ENCODE measurements at places on chromosomes 4 and X. TPM values are rescaled to one million over a fixed set of nuclear protein-coding genes. Genes with fewer than 3 reads are reported as not detected.

The ITIH6 gene
- total RNA-seq, result not detected

- DNase-seq, result no peak
These were observed 54.6 kb downstream of the GAB1 start for GRCh38 chr4:143391261-143391660.

GRCh38 chrX:134202561-134202960, 34.4 kb upstream of the CCDC160 start:
- DNase-seq, result no peak

The PFKFB1 gene
- total RNA-seq, result 0.13 TPM

The VCX2 gene
- total RNA-seq, result not detected

DNA sequence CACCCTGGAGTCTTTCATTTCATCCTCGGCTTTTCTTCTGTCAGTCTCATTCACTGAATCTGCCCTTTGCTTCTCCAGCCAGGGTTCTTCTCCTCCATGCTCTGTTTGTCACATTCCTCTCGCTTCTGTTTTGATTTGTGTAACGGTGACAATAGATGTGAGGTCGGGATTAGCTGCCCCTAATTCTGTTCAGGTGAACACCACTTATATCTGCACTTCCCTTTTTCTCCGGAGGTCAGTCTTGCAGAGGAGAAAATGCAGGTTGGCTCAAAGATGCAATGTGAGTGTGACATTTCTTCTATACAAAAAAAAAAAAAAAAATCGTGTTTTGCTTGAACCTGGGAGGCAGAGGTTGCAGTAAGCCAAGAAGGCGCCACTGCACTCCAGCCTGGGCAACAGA, 262.9 kb downstream of the ASMT start:
- no peak for DNase-seq

GRCh38 chr4:184475498-184475897, 1.1 kb upstream of the IRF2 start:
- DNase-seq, result no peak

DNA sequence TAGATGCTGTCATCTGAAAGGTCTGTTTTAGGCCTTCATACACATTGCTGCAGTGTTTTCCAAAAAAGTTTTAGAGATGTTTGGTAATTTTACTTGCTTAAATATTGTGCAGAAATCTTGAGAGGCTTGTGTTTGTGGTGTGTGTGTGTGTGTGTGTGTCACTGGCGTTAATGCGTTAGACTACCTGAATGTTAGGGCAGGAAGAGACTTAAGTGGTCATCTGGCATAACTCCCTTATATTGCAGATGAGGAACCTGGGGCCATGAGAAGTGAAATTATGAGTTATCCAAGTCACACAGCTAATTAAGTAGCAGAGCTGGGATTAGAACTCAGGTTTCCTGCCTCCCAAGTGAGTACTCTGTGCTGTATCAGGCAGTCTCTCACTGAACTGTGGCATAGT, 1.4 kb downstream of the LSM6 start:
- peak; percentile 7 for DNase-seq

- DNase-seq, result no peak
These were observed 31.1 kb downstream of the RAB40AL start for GRCh38 chrX:102968216-102968615.

The AREG gene
- under 0.01 TPM for total RNA-seq

GRCh38 chr4:173317004-173317403, 17.2 kb downstream of the HMGB2 start:
- DNase-seq, result no peak

GRCh38 chr4:137572647-137573046, 40.4 kb upstream of the PCDH18 start:
- DNase-seq, result no peak

- DNase-seq, result no peak
These were observed 13.9 kb downstream of the WDR1 start for GRCh38 chr4:10102474-10103332.

DNA sequence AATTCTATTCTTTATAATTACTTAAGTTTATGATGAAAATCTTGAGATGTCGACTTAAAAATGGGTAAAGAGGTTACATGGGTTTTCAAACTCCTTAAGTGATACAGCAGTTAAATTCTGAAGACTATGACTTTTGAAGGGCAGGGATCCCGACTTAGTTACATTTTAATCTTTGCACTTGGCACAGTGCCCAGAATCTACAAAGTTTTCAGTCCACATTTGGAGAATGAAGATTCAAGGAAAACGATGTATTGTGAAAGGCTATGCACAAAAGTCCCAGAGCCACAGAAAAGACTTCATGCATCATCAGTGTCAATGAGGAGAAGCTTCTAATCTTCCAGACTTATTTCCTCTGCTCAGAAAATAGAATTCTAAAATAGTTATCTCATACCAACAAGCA, 36.3 kb upstream of the GRPR start:
- DNase-seq, result no peak

- DNase-seq, result no peak
These were observed 461 bp upstream of the SLC9A6 start for GRCh38 chrX:135984791-135985156.

DNA sequence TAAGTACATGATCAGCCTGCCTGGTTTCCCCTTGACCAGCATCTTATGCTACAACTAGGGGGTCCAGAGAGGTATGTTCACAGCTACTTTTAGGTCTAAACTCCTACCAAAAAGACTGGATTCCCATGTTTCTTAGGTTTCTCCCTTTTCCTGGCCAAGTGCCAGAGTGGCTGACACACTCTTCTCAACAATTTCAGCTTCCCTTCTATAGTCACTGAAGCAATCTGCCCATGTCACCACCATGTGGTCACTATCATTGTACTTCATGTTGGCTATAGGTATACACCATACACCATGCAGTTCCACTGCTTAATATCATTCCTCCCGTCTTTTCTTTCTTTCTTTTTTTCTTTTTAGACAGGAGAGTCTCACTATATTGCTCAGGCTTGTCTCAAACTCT, 66.9 kb downstream of the KLHL13 start:
- DNase-seq, result no peak

The TET2 gene
- 8.0 TPM for total RNA-seq

DNA sequence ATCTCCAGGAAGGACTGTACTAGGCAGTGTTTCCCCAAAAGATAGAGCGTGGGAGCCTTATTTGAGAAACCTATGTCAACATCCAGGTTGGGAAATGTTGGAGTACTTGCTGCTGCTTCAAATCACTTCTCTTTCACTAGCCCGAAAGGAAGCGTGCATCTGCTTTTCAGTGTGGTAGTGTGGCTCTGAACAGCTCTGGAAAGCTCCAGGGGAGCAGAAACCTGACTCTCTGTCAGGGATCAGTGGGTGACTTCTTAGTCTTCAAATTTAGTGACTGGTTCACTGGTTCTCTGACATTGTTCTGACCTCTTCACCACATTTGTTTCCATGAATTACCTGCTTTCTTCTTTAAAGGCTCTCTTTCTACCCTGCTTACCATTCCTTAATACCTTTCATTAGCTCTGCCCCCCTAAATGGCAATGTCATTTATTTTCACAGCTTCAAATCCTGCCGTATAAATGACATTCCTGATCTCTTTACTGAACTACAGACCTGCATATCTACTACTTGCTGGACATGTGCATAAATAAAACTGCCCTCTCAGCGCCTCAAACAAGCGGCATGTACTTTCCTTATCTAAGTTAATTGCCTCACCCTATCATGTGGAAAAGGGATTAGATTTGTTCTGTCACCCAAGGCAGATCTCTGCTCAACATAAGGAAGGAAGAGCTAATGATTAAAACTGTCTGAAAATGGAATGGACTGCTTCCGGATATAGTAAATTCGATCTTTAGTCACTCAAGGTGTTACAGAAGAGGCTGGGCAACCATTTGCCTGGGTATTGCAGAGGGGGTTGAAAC, 37.0 kb downstream of the DLG3 start:
- no peak for DNase-seq

GRCh38 chr4:138540056-138540800, 298.1 kb upstream of the SLC7A11 start:
- no peak for DNase-seq

- peak; percentile 36 for DNase-seq
These were observed 25.5 kb downstream of the BBS12 start for GRCh38 chr4:122758033-122758432.

GRCh38 chrX:45515262-45516215, 314.9 kb upstream of the DIPK2B start:
- peak; percentile 72 for DNase-seq

The GAB3 gene
- 6.7 TPM for total RNA-seq

The CPZ gene
- total RNA-seq, result not detected

DNA sequence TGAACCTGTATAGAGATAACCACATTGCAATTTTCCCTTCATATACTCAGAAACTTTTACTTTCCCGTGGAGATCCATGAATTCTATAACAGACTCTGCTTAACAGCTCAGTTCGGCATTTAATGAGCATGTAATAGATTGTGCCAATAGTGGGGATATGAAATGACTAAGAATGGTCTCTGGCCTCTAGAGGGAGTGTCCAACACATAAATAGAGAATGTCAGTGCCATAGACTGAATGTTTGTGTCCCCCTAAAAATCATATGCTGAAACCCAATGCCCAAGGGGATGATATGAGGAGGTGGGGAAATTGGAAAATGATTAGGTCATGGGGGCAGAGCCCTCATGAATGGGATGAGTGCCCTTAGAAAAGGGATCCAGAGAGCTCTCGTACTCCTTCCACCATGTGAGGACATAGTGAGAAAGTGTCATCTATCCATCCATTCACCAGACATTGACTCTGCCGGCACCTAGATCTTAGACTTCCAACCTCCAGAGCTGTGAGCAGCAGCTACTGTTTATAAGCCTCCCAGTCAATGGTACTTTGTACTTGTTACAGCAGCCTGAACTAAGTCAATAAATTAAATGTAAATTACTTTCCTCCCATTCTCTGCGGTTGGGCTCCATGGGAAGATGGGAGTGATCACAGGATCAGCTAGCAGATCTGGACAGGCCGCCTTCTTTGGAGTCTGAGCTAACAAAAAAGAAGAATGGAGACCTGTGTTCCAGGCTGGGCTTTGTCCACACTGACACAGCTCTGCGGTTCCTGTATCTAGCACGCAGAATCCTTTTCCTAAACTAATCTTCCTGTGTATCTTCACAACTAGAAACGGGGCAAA, 28.1 kb upstream of the HPSE start:
- peak; percentile 61 for DNase-seq

The RGN gene
- total RNA-seq, result 0.51 TPM

- DNase-seq, result no peak
These were observed 2.5 kb downstream of the PDGFC start for GRCh38 chr4:156969101-156969500.

GRCh38 chrX:49880668-49881067, 1.4 kb downstream of the USP27X start:
- DNase-seq, result no peak

The AFF1 gene
- total RNA-seq, result 22.4 TPM

DNA sequence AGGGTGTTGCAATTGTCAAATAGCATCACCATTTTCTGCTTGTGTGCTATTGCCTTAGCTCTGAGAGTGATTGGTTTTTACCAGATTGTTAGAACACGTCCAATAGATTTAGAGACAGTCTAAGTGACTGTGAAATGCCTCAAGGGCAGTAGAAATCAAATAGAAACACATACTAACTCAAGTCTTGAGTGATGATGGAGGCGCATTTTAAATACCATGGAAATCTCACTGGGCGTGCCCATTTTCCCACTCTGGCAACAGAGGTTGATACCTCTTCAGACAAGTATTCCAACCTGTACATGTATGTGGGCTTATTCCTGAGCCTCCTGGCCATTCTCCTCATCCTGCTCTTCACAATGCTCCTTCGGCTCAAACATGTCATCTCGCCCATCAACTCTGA, 7.2 kb downstream of the SERTM2 start:
- no peak for DNase-seq

- no peak for DNase-seq
These were observed 59.0 kb upstream of the SLIT2 start for GRCh38 chr4:20192736-20193135.

The FGF5 gene
- 0.13 TPM for total RNA-seq

- no peak for DNase-seq
These were observed 149.5 kb downstream of the MAML3 start for GRCh38 chr4:140004549-140004895.

- DNase-seq, result no peak
These were observed 1538.2 kb downstream of the TECRL start for GRCh38 chr4:62871078-62871477.

The ATP7A gene
- total RNA-seq, result 9.7 TPM

The TRPC5OS gene
- not detected for total RNA-seq

DNA sequence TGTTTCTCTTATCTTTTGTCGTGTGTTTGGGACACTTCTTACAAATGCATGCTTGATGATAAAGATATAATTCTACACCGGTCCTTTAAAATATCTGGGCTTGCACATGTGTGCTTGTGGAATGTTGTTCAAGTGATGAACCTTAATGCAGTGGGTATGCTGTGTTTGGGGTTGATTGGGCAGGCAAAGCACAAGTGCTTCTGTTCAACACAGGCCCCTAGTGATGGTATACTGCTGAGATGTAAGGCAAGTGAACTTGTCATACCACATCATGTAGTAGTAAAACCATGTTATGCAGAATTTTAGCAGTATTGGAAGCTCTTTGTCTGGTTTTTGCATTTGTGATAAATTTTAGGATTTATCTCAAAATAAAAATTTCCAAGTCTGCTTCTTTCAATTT, 23.9 kb downstream of the TBC1D19 start:
- no peak for DNase-seq

The ZNF157 gene
- total RNA-seq, result not detected

The SHOX gene
- total RNA-seq, result not detected

- DNase-seq, result no peak
These were observed 879.7 kb downstream of the RPA4 start for GRCh38 chrX:97763391-97763790.

DNA sequence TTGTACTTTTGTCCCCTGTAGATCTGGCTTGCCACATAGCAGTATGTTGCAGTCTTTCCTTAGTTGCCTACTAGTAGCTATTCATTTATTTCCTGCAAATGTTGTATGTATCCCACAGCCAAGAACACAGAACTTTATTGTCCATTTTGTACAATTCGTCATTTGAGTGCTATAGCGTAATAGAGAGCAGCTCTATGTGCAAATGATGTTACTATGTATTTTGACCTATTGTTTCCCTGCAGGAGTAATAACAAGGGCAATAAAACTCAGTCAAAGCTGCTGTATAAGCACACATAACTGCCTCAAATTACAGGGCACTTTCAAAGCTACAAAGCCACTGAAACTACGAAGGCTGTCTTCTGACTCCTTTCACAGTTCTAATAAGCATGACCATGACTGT, 48.1 kb downstream of the NRK start:
- no peak for DNase-seq

The UGT8 gene
- total RNA-seq, result not detected

The RAP1GDS1 gene
- 54.6 TPM for total RNA-seq

The PDLIM3 gene
- total RNA-seq, result 79.3 TPM

The DIAPH2 gene
- total RNA-seq, result 17.8 TPM

DNA sequence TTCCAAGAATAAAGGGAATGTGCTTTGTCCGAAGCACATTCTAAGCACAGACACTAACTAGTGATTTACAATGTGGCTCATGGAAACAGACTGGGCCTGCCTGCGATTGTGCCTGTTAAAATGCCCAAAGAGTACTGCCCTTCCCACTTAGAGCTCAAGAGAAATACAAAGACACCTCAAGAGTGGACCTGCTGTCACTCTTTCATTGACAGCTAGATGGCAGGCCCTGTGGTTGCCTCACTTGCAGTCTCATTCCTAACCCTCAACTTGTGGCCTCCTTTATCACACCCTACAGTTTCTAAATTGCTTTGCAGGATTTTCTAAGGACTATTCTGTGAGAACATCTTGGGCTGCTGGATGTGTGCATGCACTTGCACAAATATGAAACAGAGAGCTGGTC, 331.0 kb upstream of the EMCN start:
- DNase-seq, result no peak

The LDB2 gene
- 360 TPM for total RNA-seq

The DLG3 gene
- 0.89 TPM for total RNA-seq

The GPR119 gene
- not detected for total RNA-seq
